ENCODE measurements at places on chromosomes 3 and 15. TPM values are rescaled to one million over a fixed set of nuclear protein-coding genes. Genes with fewer than 3 reads are reported as not detected.
A peak's percentile ranks its signal among the peaks of the same experiment; 100 is the strongest.

The MOBP gene
- total RNA-seq = 0.39 TPM

The MORC1 gene
- total RNA-seq = not detected

DNA sequence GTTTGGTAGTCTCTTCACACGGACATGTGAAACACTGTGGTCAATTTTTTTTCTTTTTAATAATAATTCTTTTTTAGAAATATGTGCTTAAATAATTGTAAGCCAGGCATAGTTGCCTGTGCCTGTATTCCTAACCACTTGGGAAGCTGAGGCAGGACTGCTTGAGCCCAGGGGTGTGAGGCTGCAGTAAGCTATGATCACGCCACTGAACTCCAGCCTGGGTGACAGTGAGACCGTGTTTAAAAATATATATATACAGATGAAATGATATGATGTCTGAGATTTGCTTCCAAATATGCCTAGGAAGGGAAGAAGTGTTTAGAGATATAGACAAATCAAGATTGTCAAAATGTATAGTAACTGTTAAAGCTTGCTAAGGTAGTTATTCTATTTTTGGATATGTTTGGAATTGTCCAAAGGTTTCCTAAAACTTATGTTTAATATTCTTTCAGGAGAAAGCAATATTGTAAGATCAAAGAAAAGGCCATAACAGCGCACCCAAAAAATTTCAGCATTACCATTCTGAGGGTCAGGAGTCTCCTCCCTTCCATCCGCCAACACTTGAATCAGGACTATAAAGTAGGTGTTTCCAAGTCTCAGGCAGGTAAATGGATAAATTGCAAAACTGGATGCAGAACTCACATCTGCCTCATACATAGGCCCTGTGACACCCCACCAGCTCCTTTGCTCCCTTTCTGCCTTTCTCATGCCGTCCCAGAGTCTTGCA lies 532 bp upstream of the SELENOT start:
- peak overlapping the region; percentile 92 for H3K4me3 ChIP-seq
- H3K27ac ChIP-seq = peak overlapping the region; percentile 92
- peaks cover 77% of the 10 kb centered on the region for H3K4me1 ChIP-seq

DNA sequence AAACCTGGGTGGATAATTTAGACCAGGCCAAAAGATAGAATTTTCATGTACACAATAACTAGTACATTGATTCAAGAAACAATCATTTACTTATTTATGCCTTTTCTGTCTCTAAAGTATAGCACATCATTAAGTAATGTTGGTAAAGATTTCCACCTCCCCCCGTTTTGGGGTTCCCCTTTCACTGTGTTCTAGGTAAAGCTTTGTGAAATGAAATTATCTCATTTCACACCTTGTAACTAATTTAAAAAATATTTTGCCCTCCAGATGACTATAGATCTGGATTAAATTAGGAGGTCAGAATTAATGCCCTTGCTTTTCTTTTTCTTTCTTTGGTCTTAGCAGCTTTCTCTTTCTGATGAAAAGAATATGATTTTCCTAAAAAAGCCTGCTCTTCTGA lies 328.5 kb upstream of the TBC1D5 start:
- no peaks in the 10 kb centered on the region for H3K36me3 ChIP-seq
- H3K27me3 ChIP-seq = no peaks in the 10 kb centered on the region
- no peak overlapping the region for H3K4me3 ChIP-seq
- no peak for DNase-seq
- no peak overlapping the region for H3K27ac ChIP-seq

The STAB1 gene
- total RNA-seq = 2.6 TPM

- no peaks in the 10 kb centered on the region for H3K36me3 ChIP-seq
- peaks cover 4% of the 10 kb centered on the region for H3K4me1 ChIP-seq
- H3K27me3 ChIP-seq = no peaks in the 10 kb centered on the region
Observed at GRCh38 chr15:34709866-34710265, 44.9 kb downstream of the GJD2 start.

DNA sequence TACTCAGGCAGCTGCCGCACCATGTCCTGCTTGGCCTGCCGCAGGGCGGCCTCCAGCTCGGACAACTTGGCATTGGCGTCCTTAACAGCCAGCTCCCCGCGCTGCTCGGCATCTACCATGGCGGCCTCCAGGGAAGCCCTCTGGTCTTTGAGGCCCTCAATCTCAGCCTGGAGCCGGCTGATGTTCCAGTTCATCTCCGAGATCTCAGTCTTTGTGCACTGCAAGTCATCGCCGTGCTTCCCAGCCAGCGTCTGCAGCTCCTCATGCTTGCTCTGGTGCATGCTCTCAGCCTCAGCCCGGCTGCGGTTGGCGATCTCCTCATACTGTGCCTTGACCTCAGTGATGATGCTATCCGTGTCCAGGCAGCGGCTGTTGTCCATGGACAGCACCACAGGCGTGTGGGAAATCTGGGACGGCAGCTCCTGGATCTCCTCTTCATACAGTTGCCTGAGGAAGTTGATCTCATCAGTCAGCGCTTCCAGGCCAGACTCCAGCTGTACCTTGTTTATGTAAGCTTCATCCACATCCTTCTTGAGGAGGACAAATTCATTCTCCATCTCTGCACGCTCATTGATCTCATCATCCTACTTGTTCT lies 15.5 kb upstream of the PSTPIP1 start:
- no peak overlapping the region for H3K4me3 ChIP-seq
- H3K27ac ChIP-seq = no peak overlapping the region
- DNase-seq = no peak
- H3K27me3 ChIP-seq = no peaks in the 10 kb centered on the region

The FSIP1 gene
- 0.60 TPM for total RNA-seq

The SLC15A2 gene
- total RNA-seq = 3.8 TPM

The DUT gene
- 195 TPM for total RNA-seq

DNA sequence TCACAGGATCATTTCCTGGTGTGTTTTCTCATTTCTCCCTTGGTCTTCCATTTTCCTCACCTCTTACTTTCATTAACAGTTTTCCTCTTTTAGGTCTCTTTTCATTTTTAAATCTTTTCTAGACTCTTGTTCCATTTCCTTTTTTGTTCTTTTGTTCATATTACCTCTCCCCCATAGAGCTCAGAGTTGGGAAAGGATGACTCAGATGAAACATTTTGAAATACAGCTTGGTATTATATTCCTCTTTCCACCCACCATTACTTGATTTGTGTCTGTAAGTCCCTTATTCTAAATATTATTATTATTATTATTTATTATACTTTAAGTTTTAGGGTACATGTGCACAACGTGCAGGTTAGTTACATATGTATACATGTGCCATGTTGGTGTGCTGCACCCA lies 153.1 kb downstream of the VGLL3 start:
- no peak for DNase-seq
- H3K27me3 ChIP-seq = no peaks in the 10 kb centered on the region
- H3K36me3 ChIP-seq = no peaks in the 10 kb centered on the region
- no peak overlapping the region for H3K4me3 ChIP-seq
- H3K4me1 ChIP-seq = peaks cover 4% of the 10 kb centered on the region

The RLBP1 gene
- total RNA-seq = not detected

- no peak for DNase-seq
- H3K27ac ChIP-seq = no peak overlapping the region
- H3K4me1 ChIP-seq = no peaks in the 10 kb centered on the region
Observed at GRCh38 chr3:124453189-124453588, 277.1 kb upstream of the UMPS start.

The OR5K2 gene
- total RNA-seq = not detected

DNA sequence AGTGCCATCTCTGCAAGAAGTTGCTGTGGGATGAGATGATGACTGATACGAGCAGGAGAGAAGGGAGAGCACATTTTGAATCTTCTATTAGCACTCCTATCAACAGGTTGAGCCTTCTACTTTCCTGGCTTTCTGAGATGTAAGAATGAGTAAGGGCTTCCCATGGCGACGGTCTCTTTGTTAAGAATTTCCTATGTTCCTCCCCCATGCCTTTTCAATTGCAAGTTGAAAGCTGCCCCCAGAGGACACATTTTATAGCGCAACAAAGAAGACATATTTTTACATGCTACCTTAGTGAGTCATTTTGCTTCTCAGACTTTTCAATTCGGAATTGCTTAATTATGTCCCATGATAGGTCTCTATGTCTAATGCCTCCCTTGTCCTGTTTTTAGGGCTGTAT lies 71.3 kb upstream of the LRTM1 start:
- DNase-seq = no peak
- H3K36me3 ChIP-seq = peaks cover 6% of the 10 kb centered on the region
- H3K27me3 ChIP-seq = no peaks in the 10 kb centered on the region
- H3K27ac ChIP-seq = peak overlapping the region; percentile 89
- H3K4me1 ChIP-seq = peaks cover 15% of the 10 kb centered on the region

GRCh38 chr15:62775932-62776331 lies 266.6 kb upstream of the TPM1 start:
- no peak for DNase-seq
- H3K27ac ChIP-seq = peak overlapping the region; percentile 60
- H3K4me1 ChIP-seq = peaks cover 19% of the 10 kb centered on the region
- H3K27me3 ChIP-seq = no peaks in the 10 kb centered on the region
- H3K4me3 ChIP-seq = no peak overlapping the region
- peaks cover 23% of the 10 kb centered on the region for H3K36me3 ChIP-seq

DNA sequence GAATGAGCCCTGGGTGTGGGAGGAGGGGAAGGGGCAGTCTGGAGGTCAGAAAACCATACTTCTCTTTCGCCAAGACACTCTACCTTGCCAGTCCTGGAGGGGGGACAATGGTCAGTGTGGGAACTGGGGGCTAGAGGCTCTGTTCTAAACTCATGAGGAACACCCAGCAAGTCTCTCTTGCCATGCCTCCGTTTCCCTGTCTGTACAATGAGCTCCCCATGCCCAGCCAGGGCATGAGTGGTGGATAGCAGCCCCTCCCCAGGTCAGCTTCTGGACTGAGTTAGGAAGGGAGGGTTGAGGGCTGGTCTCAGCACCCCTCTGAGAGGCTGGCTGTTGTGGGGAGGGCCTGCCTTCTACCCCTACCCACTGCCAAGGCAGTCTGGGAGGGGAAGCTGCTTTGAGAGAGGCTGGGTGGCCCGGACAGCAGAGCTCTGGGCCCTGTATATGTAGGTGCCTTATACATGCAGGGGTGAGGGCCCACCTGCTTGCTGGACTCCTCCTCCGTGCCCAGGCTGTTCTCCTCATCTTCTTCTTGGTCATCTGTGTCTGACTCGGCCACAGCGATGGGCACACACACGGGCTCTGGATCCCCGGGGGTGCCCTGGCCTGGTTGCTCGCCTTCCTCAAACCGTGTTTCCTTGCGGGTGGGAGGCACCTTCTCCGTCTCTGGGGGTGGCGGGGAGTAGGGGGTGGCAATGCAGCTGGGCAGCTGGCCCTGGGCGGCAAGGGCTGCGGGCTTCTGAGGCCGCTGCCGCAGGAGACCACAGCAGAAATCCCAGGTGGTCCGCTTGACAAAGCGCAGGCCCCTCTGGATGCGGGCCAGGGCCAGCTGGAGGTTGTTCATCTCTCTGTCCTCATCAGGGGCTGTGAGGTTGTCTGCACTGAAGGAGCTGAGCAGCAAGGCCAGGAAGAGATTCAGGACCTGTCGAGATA lies 68.8 kb downstream of the SCN5A start:
- H3K4me3 ChIP-seq = no peak overlapping the region
- H3K27ac ChIP-seq = no peak overlapping the region
- H3K36me3 ChIP-seq = no peaks in the 10 kb centered on the region
- H3K4me1 ChIP-seq = 0 out of 2 replicates have a peak, but pooled peaks cover 5% of the 10 kb centered on the region
- no peaks in the 10 kb centered on the region for H3K27me3 ChIP-seq

DNA sequence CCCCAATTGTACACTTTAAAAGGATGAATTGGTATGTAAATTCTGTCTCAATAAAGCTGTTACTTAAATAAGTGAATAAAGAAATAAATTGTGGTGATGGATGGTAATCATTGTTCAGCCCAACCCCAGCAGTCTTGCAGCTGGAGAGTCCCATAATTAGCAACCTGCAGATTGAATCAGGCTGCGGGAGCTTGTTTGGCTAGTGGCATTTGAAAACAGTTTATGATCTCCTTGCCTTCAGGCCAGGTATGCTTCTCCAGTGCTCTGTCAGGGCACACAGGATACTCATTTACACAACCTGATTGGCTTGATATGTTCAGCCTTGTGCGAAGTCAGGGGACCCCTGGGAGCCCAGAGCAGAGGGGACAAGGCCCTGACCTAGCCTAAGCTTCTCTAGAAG lies 16.5 kb upstream of the TSEN2 start:
- DNase-seq = no peak
- no peak overlapping the region for H3K27ac ChIP-seq
- peaks cover 5% of the 10 kb centered on the region for H3K4me1 ChIP-seq
- H3K4me3 ChIP-seq = no peak overlapping the region

The SAMMSON gene
- 0.13 TPM for total RNA-seq

The CEMIP gene
- 0.57 TPM for total RNA-seq

The ADGRG7 gene
- total RNA-seq = not detected

DNA sequence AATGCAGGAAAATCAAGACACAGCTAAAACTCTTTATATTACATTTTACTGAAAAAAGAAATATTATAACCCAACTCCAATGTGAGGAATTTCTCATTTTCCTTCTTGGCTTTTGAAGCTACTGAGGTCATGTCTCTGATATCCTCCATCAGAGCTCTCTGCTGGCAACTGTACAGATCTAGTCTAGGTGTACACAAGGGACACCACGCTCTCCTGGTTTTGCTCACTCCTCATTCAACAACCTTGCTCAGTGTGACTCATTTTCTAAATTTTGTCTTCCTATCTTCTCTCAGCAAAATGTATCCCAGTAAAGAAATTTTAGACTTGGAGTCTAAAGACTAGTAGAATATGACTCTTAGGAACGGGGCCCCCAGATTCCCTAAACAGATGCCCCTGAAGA lies 144.3 kb downstream of the KCNMB2 start:
- no peaks in the 10 kb centered on the region for H3K27me3 ChIP-seq
- no peak overlapping the region for H3K27ac ChIP-seq
- 0 out of 2 replicates have a peak, but pooled peaks cover 3% of the 10 kb centered on the region for H3K4me1 ChIP-seq
- DNase-seq = no peak
- H3K4me3 ChIP-seq = no peak overlapping the region
- no peaks in the 10 kb centered on the region for H3K36me3 ChIP-seq

DNA sequence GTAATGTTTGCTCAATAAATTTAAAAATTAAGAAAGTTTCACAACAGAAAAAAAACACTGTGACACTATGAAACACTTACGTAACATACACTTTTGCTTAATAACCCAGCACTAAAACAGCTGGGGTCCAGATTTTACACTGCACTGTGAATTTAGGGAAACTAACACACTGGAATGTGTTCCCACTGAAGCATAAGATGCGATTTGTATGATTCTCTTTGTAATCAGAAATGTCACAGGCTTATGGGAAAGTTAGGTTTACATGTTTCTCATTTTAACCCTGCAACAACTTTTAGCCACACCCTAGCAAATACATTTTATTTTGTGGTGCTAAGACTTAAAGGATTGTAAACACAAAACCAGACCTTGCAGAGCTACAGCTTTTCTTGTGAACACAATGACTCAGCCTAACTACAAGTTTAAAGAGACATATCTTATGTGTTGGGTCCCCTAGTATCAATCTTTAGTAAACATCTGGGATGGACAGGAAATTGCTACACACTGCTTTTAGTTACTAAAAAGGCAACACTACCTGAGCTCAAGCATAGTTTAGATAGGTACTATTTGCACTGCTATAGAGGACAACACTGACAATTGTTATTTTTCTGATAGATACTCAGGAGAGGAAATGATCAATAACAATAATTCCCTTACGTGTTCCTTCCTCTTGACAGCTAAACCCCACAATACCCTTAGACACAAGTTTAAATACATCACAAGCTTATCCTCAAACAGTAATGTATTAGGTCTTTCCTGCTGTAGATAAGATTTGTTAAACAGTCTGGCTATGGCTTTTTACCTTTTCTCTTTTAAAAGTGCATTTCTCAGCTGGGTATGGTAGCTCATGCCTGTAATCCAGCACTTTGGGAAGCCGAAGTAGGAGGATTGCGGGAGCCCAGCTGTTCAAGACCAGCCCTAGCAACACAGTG lies 3.8 kb downstream of the PLD1 start:
- H3K27me3 ChIP-seq = peaks cover 29% of the 10 kb centered on the region
- H3K4me1 ChIP-seq = peaks cover 10% of the 10 kb centered on the region
- no peak for DNase-seq
- H3K27ac ChIP-seq = no peak overlapping the region

The MLF1 gene
- 31.9 TPM for total RNA-seq

Measured in WTC11 (cell line).